ENCODE measurements at places on chromosomes 2 and 18. TPM values are rescaled to one million over a fixed set of nuclear protein-coding genes. Genes with fewer than 3 reads are reported as not detected.

The ZNF407 gene
- 15.2 TPM for total RNA-seq

The CHMP1B gene
- 50.8 TPM for total RNA-seq

The PLEK gene
- not detected for total RNA-seq

The ACSL3 gene
- 208 TPM for total RNA-seq

The ASB18 gene
- not detected for total RNA-seq

The CTAGE1 gene
- not detected for total RNA-seq

The MC4R gene
- not detected for total RNA-seq

The SERPINB10 gene
- total RNA-seq = not detected
